Left forelimb (tissue), 1 donor: ENCODE measurements at places on chromosomes 7 and 10.

- no peak for DNase-seq
Observed at GRCh38 chr7:26792006-26792405, 72.4 kb downstream of the SKAP2 start.

DNA sequence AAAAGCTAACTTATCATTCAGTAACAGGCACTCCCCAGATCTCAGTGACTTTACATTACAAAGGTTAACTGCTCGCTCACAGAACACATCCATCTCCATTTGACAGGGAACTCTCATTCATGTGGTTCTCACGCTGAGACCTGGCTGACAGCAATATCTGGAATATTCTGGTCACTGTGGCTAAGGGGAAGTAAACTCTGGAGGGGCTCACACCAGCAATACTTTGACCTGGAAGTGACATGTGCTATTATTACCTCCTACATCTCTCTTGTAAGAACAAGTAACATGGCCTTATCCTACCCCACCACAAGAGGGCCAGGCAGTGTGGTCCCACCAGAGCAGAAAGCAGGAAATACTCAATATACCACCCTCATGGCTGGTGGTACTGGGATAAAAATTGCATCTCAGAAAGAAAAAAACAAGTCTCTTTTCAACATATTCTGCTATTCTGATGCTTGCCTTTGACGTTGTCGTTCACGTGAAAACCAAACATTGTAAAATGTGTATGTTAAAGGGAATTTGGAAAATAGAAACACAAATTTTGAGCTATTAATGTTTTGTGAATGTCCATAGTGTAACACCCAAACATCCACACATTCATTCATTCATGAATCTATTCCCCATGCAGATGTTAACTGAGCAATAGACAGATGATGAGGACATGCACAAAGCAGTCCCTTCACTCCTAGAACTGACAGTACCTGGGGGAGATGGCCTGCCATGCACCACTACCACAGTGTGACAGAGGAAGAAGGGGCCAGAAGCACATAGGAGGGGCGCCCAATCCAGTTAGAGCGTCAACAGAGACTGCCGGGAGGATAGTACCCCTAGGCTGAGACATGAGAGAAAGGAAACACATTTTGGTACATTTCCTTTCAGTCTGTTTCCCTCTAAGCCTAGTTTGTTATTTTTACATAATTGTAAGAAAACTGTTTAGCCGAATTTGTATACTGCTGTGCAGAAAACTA lies 166.0 kb upstream of the SP4 start:
- no peak for DNase-seq

- no peak for DNase-seq
Observed at GRCh38 chr7:65379318-65379717, 5.7 kb downstream of the ZNF92 start.

- no peak for DNase-seq
Observed at GRCh38 chr7:39428221-39428620, 138.0 kb upstream of the YAE1 start.

- DNase-seq, result no peak
Observed at GRCh38 chr10:109205929-109206585, 717.3 kb downstream of the XPNPEP1 start.

DNA sequence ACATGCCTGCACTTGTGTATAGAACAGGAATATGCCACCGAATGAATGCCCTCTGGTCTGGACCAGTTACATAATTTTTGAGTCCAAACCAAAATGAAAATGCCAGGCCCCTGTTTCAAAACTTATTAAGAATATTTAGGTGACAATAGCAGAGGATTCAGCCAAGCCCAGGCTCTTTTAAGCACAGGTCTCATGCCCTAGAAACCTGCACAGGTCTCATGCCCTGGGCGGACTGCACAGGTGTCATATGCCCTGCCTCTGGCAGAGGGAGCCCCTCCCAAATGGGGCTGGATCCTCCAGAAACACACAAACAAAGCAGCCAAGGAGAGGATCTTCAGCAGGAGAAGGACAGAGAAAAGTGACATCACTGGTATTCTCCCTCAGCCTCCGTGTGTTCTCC lies 605.4 kb upstream of the NRP1 start:
- no peak for DNase-seq

DNA sequence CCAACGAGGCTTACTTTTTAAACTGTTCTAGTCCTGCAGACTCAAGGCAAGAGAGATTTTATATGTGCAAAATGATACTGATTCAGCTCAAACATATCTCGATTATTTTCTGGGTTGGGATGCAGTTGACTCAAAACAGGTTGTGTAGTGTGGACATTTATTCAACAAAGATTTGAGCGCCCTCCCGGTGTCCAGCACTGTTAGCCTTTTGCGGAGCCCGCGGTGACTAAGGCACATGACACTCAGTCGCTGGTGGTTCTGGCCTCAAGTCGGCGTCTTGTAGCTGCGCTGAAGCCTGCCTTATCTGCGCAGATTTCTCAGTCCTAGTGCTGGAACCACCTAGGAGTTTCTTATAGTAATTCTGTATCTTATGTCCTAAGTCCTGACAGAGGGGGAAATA lies 938 bp upstream of the CADPS2 start:
- no peak for DNase-seq

DNA sequence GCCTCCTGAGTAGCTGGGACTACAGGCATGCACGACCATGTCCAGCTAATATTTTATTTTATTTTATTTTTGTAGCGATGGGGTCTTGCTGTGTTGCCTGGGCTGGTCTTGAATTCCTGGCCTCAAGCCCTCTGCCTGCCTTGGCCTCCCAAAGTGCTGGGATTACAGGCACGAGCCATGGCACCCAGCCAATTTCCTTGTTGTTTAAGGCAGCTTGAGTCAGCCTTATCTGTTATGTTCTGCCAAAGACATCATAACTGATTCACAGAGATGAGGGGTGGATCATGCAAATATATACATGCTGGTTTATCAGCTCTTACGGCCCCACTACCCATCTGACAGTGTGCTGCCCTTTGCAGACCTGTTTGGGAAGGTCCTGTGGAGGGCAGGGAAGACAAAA lies 826.7 kb downstream of the TYW1 start:
- no peak for DNase-seq

GRCh38 chr10:47294057-47294456 lies 5.9 kb upstream of the GDF10 start:
- peak; percentile 36 for DNase-seq

DNA sequence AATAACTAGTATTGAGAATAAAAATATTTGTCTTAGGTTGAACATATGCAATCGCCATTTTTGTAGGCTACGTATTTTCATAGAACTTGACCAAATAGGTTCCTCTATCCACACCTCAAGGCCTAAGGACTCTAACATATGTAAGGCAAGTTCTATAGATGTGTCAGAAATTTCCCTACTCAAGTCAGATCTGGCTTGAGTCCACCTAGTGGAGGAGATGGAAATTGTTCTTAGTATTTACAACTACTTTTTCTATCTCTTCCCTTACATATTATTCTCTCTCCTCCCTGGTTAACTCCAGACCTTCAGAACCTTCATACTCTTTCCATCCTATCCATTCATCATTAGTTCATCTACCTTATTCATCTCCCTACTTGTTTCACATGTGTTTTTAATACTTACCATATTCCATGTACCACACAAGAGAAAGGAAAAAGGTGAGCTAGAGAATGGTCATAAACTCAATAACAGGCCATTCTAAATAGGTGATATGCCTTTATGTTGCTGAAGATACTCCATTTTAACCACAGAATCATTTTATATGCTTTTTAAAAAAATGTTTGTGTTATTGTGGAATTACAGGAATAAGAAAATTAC lies 174.5 kb upstream of the HDAC9 start:
- no peak for DNase-seq

DNA sequence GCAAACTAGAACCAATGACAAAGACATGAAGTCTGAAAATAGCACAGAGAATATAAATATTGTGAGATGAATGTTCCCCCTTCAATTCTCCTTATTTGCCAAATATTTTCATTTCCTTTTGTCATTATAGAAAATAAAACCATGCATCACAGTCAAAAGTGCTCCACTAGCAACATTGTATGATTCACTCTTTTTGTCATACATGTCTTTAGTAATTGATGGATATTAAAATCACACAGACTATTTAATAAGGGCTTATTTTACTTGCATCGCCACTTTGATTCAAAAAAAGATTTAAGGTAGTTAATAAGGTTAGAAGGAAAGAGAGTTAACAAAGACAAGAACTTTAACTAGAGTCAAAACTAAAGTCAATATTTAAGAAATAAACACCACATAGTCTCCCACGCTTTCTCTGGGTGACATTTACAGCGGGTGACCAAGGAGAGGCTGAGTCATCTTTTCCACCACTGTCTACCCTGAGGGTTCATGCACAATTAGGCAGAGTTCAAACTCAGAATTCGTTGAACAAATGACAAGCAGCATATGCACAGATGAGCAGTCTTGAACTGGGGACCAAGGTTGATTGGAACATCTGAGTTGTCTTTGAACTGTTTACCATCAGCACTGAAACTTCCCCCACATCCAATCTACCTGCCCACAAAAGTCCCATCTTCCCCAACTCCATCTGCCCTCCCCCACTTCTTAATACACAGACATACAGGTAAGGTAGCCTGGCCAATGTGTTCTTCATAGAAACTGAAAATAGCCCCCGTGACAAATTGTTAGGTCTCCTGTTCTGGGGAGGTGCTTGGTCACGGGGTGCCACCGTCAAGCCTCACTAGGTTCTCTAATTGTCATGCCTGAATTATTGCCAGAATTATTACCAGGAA lies 42.5 kb downstream of the C7orf25 start:
- DNase-seq, result no peak

- no peak for DNase-seq
Observed at GRCh38 chr10:71135236-71135635, 77.1 kb upstream of the UNC5B start.

DNA sequence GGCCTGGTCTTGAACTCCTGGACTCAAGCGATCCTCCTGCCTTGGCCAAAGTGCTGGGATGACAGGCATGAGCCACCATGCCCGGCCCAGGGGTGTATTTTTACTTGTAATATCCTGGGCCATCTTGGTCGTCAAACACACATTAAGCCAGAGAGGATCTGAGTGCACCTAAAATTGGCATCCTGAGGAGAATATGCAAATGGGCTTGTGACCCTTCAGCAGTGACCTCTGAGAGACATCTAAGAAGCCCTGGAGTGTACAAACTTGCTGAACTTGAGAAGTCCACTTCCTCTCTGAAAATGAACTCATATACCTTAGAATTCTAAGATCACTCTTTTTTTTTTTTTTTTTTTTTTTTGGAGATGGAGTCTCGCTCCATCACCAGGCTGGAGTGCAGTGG lies 372.0 kb upstream of the C7orf33 start:
- no peak for DNase-seq

DNA sequence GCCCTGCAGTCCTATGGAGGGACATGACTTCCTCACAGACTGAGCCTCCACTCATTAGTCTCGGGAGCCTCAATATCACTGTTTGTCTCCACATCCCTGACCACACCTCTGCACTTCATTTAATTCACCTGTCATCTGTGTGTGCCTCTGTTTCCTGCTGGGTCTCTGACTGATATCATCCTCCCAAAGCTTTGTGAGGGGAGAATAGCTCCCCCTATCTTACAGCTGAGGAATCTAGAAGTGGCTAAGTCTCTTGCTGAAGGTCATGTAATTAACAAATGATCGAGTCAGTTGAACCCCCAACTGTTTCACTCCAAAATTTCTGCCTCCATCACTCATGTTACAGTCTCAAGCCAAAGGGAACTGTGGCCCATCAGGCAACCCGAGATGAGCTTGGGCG lies 5.5 kb upstream of the CPXM2 start:
- no peak for DNase-seq

GRCh38 chr7:137316648-137317353 lies 26.7 kb downstream of the PTN start:
- no peak for DNase-seq

GRCh38 chr10:17510242-17510908 lies 56.0 kb upstream of the ST8SIA6 start:
- DNase-seq, result no peak

GRCh38 chr7:30548845-30549244 lies 44.2 kb upstream of the GGCT start:
- DNase-seq, result no peak

DNA sequence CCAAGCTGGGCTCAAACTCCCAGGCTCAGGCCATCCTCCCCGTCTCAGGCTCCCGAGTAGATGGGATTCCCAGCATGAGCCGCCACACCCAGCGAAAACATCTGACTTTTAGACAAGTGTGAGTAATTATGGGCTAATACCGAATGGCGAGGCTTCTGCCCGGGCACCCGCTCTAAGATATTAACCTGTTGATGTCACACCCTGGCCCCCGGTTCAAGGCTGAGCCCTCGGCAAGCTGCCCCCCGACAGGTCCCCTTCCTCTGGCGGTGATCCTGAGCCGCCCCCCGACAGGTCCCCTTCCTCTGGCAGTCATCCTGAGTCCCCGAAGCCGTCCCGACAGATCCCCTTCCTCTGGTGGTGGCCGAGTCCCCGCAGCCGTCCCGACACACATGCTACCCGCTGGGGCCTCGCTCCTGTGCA lies 5.2 kb downstream of the PSMG3 start:
- DNase-seq, result no peak

DNA sequence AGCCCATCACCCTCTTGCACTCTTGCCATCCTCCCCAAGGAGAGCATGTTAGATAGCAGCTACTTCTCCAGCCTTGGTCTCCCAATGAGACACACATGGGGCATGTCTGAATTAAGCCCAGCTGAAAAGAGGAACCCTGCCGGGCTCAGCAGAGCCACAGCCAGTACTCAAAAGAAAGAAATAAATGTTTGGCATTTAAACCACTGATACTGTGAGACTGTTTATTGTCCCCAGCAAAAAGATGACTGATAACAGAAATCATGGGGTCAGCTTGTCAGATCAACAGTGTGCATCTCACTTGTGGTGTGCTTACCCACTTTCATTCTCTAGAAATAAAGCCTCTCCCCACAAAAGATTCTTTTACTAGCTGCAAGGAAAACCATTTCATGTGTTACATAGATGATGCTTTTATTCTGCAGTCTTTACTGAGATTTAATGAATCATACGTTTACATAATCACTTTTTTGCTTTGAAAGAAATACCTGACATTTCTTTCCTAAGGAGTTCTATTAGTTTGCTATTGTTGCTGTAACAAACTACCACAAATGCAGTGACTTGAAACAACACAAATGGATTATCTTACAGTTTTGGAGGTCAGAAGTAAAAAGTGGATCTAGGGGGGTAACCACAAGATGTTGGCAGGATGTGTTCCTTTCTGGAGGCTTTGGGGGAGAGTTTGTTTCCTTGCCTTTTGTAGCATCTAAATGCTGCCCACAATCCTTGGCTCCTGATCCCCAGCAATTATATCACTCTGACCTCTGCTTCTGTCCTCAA lies 20.9 kb downstream of the ANKRD7 start:
- DNase-seq, result no peak

GRCh38 chr7:68015122-68015977 lies 1018.7 kb downstream of the TYW1 start:
- no peak for DNase-seq

DNA sequence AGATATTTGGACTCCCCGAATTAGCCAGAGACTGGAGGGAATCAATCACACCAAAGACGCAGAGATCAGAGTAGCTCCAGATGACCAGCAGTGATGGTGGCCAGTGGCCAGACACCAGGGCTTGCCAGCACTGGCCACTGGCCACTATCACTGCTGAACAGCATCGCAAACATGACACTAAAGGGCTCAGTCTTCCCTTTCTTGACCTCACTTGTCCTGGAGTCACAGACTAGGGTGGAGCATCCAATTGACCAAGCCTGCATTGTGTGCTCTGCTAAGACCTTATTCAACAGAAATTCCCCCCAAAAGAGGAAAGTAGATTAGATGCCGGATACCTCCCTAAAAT lies 234.7 kb downstream of the CREB5 start:
- DNase-seq, result no peak

GRCh38 chr10:54799506-54799905 lies 1.5 kb downstream of the PCDH15 start:
- no peak for DNase-seq
